GM12878 (cell line): ENCODE measurements at places on chromosomes 4 and X.

GRCh38 chrX:19578956-19579355, 63.6 kb upstream of the MAP3K15 start:
- no peak for DNase-seq

- no peak for DNase-seq
These were observed 592.4 kb downstream of the ACTRT1 start for GRCh38 chrX:127459790-127460189.

- no peak for DNase-seq
These were observed 220.7 kb downstream of the HS6ST2 start for GRCh38 chrX:132737743-132738142.

- no peak for DNase-seq
These were observed 100.2 kb downstream of the MAGEB17 start for GRCh38 chrX:16267431-16267830.

DNA sequence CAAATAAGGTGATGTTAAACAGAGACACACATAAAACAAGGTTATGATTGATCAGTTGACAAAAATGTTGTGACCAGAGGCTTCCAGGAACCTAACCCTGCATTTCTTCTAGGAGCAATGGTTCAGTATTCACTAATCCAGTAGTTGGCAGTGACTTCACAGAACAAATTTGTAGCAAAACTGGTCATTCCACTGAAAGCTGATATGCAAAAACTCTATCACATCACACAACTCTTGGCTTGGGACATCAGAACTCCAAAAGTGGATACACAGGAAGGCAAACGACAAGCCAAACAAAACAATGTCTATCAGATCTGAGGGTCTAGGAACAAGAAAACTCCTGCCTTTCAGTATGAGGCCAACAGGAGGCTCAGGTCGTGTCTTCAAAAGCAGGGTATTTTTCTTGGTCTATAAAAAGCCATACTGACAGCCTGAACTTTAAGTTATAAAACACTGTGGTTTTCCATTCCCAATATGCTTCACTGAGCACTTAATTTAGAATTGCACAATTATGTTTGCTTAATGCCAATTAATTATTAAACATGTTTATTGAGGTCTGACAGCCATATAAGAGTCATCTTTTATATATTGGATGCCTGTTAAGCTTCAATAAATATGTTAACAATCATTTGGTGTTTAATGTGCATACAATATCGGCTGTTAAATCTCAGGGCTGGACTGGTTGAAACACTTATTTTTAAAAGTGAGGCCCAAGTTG, 45.6 kb downstream of the SOD3 start:
- no peak for DNase-seq

GRCh38 chrX:150779385-150779784, 86.2 kb downstream of the MTMR1 start:
- DNase-seq, result no peak
